ENCODE measurements at places on chromosomes 4 and X.

- DNase-seq, result no peak
Measured at GRCh38 chr4:79235095-79235494, 90.8 kb downstream of the NAA11 start.

DNA sequence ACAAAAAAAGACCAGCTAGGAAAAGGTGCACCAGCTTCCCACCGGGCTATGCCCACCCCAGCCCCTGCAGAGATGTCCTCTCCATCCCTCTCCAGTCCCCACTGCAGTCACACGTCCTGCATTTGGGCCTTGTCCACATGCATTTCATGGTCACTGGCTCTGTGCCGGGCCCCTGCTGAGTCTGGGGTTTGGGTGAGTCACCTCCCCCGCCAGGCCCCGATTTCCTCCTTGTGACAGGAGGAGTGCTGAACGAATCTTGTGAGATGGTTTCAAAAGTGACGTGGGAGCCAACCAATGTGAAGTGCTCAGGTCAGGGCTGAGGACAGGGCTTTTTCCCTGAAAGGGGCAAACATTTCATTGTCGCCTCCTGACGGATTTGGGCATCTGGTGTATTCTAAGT lies 7.1 kb downstream of the CPZ start:
- no peak for DNase-seq

GRCh38 chr4:7264694-7265093 lies 72.4 kb downstream of the SORCS2 start:
- DNase-seq, result no peak

DNA sequence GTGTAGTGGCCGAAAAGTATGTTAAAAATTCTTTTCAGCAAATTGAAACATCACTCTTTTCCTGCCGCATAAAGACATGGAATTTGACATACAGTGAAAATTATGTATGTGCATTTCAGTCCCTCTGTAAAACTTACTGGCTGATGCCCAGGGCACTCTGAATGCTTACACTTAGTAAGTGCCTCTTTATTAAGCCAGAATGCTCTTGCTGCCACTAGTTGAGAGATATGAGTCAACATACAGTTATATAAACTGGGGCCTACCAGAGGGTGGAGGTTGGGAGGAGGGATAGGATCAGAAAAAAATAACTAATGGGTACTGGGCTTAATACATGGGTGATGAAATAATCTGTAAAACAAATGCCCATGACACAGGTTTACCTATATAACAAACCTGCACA lies 38.1 kb upstream of the TRPC5 start:
- DNase-seq, result no peak

DNA sequence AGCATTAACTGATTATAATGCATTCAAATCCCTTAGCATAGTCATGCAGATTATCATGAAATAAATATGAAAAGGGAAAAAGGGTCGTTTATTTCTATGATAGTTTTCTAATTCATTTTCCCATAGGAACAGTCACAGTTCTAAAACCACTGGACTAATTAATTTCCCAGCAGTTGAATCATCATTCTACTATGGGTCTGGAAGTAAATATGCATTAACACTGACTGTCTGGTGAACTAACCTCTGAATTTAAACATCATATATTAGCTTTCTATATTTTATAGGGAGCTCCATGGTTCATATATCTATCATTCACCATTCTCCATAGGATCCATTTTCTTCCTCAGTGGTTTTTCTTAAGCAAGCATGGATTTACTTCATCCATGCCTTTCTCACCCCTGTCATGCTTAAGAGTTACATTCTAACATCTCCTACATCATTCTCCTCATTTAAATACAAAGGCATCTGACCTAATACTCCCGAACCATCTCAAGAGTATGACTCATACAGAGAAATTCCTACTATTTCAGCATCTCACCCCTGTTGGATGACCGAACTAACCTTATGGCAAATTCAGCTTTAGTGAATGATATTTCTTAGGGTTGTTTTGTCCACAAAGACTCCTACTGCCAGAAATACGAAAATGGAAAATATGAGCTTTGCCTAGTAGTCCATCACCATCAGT lies 198.7 kb upstream of the ADAMTS3 start:
- DNase-seq, result no peak

DNA sequence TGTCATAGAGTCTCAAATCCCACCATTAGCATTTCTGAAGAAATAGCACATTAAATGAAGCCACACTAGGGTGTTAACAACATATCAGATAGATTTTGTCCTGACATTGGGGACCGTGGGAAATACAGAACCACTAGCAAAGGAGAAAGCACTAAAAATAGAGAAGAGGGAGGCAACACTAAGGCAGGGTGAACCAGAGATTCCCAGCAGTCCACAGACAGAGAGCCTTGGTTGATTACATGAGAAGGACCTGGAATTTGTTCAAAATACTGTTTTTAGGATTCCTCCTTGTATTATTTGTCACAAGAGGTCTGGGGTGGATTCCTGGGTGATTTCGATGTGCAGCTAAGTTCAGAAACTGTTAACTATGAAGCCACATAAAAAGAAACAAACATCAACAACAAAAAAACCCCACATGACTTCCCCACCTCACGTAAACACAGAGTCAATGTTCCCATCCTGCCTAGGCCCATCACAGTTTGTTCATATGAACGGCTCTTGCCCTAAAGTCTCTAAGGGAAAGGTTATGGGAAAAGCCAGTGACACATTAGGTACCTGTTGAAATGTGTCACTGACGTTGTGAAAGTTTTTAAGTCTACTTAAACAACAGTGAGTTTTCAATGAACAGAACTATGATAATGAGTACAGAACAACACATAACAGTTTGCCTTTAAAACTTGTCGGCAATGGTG lies 23.6 kb upstream of the GRSF1 start:
- no peak for DNase-seq

DNA sequence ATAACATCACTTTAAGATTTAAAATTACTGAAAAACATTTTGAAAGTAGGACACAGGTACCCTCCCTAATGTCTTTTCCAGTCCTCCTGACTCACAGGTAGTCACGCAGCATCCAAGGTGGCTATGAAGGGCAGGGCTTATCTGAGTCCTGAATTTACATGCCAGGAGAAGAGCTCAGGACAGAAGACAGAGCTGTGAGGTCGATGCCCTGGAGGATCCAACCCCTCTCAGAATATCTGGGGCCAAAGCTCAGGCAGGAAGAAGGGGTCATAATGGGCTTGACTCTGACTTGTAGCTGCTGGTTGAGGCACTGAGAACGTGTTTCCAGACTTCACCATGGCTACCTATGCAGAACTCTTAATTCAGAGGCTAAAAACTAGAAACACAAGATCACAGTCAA lies 177.5 kb downstream of the AASDH start:
- no peak for DNase-seq

DNA sequence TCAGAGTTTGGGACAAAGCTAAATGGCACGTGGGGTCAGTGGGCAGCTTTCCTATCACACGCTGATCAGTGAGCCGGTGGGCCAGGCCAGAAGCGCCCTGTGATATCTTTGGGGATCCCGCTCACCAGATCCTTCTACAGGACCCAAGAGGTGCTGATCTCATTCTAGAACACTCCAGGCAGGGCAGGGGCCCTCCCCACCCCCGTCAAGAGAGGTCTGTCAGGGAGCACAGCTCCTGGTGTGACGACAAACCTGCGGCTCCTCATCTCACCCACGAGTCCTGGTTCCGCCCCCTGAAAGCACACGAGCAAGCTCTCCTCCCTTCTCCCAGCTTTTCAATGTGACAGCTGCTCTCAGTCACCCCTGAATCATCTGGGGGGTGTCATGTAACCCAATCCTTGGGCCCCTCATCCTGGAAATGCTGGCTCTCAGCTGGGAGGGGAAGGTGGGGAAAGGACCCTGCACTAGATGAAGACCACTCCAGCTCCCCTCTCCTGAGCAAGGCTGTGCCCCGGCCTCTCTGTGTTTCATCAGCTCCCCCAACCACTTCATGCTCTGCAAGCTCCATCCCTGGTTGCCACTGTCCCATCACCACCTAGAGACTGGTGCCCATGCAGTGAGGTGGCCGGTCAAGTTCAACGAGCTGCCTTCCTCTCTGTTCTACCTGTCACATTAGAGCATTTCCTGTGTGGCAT lies 4.6 kb downstream of the HCFC1 start:
- no peak for DNase-seq

GRCh38 chrX:50768801-50769200 lies 45.2 kb downstream of the SHROOM4 start:
- no peak for DNase-seq

- peak; percentile 15 for DNase-seq
Measured at GRCh38 chr4:17112292-17112659, 213.8 kb upstream of the LDB2 start.

DNA sequence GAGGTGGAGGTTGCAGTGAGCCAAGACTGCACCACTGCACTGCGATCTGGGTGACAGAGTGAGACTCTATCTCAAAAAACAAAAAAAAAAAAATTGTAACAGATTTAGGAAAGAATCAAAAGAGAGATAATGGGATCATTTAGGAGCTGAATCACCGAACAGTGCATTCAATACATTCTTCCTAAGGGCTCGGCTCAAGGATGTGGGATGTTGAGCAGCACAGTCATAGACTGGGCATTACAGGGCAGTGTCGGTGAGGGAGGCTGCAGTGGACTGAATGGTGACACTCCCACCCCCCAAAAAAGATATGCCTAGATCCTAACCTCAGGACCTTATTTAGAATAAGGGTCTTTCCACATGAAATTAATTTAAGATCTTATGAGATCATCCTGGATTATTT lies 70.0 kb downstream of the EVC2 start:
- DNase-seq, result no peak

DNA sequence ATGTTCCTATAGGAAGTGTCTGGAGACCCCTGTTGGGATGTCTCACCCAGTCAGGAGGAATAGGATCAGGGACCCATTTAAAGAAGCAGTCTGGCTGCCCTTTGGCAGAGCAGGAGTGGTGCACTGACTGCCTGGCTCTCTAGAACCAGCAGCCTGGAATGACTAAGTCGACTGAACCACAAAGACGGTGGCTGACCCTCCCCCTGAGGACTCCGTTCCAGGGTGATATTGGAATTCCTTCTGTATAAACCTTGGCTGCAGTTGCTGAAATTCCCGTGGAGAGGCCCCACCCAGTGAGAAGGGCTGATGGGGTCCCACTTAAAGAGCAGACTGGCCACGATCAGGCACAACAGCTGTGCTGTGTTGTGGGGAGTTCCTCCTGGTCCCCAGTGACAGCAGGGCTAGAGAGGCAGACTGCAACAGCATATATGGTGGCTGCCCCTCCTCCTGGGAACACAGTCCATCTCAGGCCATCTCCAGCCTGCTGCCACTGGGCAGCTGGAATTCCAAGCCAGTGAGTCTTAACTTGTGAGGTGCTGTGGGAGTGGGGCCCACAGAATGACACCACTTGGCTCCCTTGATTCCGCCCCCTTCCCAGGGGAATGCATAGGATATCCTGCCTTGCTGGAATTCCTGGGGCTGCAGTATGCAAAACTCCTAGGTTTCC lies 41.8 kb upstream of the RLIM start:
- DNase-seq, result no peak

DNA sequence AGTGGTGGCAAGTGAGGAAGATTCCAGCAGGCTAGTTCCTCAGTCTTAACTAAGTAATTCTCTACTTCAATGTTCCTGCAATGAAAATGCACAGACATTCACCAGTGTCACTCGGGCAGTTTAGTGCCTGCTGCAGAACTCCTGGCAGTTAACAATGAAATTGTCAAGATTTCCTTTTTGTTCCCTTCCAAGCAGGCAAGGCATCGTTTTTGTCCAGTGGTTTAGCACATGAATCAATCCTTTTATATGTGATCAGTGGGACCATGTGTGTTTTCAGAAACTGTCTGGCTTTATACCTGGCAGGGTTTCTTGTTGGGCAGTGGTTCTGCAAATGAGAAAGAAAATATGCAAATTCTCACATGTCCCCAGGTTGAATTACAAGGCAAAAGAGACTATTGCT lies 122.2 kb downstream of the GBA3 start:
- no peak for DNase-seq

GRCh38 chr4:2794486-2795299 lies 1.8 kb downstream of the SH3BP2 start:
- DNase-seq, result no peak

DNA sequence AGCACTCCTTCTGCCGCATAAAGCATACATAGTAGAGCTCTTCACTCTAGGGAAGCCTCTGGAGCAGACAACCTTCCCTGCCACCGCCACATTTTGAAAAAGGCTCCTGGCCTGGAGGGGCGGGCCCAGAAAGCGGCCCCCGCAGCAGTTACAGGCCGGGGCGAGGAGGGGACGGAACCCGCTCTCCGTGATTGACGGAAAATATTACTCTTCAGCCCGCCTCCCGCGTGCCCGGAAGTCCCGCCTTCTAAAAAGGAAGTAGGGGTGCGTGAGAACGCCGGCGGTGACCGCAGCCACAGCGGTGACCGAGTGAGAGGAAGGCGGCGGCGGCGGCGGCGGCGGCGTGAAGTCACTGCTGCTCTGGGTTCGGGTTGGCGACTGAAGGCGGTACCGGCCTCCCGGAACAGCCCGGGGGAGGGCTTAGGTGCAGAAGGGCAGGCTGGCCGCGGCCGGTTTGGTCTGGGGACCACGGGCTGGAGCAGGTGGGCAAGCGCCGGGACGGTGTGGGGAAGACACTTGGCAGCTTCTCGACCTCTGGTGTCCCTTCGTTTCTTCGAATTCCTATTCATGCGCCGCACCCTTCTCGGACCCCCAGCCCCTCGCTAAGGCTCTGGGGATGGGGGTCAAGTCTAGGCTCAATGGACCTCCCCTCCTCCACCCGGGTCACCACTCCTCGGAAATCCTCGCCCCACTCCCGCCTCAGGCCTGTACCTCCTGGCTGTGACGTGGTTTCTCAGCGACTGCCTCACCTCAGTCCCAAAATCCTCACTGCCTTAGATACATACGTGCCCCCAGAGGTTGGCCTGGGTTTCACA lies at the start of gene HCCS:
TSS of gene HCCS (plus strand) at position 296 of the 815 bp plus-strand sequence. CDS start 729 bp downstream, outside the sequence.
- peak; percentile 87 for DNase-seq

GRCh38 chrX:153245288-153245731 lies 66.2 kb downstream of the MAGEA1 start:
- DNase-seq, result peak; percentile 76

- no peak for DNase-seq
Measured at GRCh38 chr4:61293707-61294400, 93.7 kb downstream of the ADGRL3 start.

- no peak for DNase-seq
Measured at GRCh38 chr4:73070074-73070390, 516 bp upstream of the COX18 start.

DNA sequence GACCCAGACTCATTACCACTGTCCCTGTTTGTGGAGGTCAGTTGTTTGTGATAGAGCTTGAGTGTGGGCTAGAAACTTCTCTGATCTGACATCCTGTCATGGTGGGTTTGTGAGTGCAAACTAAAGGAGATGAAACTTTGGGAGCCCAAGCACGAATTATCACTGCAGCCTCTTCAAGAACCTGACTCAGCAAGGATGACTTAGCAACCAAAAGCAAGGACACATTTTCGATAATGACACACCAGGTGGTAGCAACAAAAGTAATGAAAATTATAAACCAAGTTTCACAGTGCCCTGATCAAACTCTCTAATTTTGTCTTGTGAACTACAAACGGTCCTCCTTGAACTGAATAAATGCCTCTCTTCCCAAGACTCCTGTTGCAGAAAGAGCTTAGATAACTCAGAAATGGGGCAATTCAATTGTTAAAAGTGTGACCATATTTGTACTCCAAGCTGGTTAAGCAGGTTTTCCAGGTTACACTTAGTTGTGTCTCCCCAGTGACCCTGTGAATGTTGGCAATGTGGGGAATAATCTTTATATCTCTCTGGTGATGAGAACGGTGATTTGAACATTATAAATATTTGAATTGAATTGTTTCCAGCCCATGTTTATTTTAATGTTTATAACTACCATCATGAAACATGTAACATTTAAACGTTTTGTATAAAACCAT lies 52.6 kb upstream of the ATP8A1 start:
- no peak for DNase-seq

GRCh38 chrX:20059467-20060128 lies 57.1 kb downstream of the MAP7D2 start:
- no peak for DNase-seq

GRCh38 chr4:159126716-159127115 lies 23.8 kb downstream of the RAPGEF2 start:
- DNase-seq, result no peak
